ENCODE measurements at places on chromosomes 11 and 22.

GRCh38 chr22:36425977-36426523, 38.3 kb upstream of the MYH9 start:
- DNase-seq = peak; percentile 60

- peak; percentile 3 for DNase-seq
These were observed 18.4 kb upstream of the PITPNB start for GRCh38 chr22:27937453-27937852.

GRCh38 chr11:97143463-97143862, 753.6 kb downstream of the JRKL start:
- no peak for DNase-seq

- peak; percentile 41 for DNase-seq
These were observed 1298.7 kb upstream of the CNTN5 start for GRCh38 chr11:97722065-97722464.

- no peak for DNase-seq
These were observed 39.1 kb downstream of the SLC35F2 start for GRCh38 chr11:107819361-107820014.

- no peak for DNase-seq
These were observed 781 bp upstream of the TEF start for GRCh38 chr22:41380993-41381328.

GRCh38 chr11:12273618-12273995, 103.8 kb upstream of the PARVA start:
- no peak for DNase-seq

DNA sequence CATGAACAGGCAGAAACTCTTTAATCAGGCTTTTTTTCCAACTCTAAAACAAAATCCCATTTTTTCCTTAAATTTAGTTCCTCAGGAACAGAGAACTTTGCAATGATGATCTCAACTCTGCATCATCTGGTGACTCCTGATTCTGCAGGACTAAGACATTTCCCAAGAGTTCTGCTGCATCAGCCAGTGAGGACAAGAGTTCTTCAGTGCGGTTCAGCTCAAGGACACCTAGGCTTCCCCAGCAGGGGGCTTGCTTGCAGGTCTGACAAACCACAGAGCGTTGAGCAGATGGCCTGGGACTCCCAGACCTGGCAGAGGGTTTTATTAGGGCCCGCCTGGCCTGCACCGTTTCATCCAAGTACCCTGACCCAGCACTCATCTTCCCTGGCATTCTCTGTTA, 6.4 kb downstream of the CDCA5 start:
- no peak for DNase-seq

DNA sequence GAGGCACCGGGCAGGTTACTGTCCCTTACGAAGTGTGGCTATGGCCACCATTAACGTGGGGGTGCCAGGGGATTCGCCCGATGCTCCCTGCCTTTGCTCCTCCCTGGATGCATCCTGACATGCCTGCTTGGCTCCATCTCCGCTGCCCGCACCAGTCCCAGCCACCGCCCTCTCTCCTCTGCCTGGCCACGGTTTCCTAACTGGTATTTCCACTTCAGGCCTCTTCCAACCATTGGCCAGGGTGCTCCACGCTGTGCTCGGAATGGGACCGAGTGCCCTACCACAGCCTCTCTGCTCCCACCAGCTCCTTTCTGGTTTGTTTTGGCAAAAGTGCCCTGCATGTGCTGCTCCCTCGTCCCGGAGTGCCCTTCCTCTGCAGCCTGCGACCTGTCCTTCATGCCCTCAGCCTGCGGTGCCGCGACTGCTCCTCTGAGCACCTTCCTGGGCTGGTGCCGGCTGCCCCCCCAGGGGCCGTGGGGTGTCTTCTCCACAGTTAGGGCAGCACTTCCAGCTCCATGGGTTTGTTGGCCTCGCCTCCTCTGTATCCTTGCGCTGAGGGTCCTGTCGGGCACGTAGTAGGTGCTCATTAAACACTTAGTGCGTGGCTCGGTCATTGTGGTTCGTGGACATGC, 12.6 kb upstream of the GRAMD4 start:
- no peak for DNase-seq

GRCh38 chr22:50641696-50642607, 14.0 kb upstream of the ARSA start:
- DNase-seq = no peak

GRCh38 chr11:86182976-86183584, 61.5 kb upstream of the EED start:
- DNase-seq = peak; percentile 18

- DNase-seq = no peak
These were observed at the start of gene OR5L1 for GRCh38 chr11:55811067-55811466. TSS of gene OR5L1 (plus strand) at chr11:55811367. CDS start at chr11:55811467, 100 bp downstream.

GRCh38 chr22:46736705-46737104, 1.3 kb downstream of the CERK start:
- no peak for DNase-seq

DNA sequence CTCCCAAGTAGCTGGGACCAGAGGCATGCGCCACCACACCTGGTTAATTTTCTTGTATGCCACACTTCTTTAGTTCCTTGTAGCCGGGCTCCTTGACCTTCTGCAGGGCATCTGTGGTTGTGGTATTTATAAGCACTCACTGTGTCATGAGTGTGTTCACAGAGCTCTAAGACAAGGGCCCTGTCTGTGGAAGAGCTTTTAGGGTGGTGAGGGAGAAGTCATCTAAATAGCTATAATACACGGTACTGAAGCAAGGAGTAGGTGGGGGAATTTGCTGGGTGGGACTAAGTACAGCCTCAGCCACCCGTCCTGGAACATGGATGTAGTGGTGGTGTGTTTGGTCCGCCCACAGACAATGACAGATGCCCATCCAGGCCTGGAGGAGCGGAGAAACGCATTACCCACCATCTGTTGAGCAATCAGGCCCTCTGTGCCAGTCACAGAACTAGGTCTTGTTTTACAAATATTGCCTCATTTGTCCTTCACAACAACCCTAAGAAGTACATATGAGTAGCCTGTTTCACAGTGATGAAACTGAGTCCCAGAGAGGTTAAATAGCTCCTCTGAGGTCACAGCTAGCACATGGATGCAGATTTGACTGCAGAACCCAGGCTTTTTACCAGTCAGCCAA, 10.1 kb downstream of the ACO2 start:
- no peak for DNase-seq

- no peak for DNase-seq
These were observed 22.2 kb downstream of the LIF start for GRCh38 chr22:30224161-30224857.

DNA sequence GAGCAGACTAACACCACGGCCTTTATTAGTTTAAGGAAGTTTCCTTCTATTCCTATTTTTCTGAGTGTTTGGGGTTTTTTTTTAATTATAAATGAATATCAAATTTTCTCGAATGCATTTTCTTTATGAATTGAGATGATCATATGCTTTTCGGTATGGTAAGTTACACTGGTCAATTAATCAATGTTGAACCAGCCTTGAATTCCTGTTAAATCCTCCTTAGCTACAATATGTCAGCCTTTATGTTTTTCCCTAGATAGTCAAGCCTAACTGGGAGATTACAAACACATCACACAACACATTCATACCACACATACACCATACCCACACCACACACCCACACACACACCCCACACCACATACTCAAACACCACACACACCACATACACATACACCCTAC, 247.6 kb downstream of the BRD1 start:
- DNase-seq = no peak

- no peak for DNase-seq
These were observed 27.5 kb upstream of the MTNR1B start for GRCh38 chr11:92941676-92942571.

- peak; percentile 83 for DNase-seq
These were observed 124.7 kb upstream of the C11orf58 start for GRCh38 chr11:16613512-16614381.

GRCh38 chr22:20117633-20118299, 740 bp upstream of the TRMT2A start:
- peak; percentile 8 for DNase-seq

DNA sequence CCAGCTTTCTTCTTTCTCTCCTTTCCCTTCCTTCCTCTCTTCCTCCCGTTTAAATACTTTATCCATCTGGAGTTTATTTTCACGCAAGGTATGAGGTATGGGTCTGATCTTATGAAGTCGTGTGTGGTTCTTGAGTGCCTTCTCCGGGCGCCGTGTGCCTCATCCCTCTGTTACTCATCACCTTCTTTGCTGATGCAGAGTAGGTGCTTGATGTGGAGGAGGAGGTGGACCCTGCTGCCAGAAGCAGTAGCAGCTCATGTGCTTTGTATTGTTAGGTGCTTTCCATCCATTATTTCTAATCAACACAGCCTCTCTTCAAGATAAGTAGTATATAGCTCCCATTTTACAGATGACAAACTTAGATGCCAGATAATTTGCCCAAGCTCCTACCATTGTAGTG, 47.0 kb downstream of the TNRC6B start:
- DNase-seq = no peak

- no peak for DNase-seq
These were observed 4.4 kb downstream of the CTSD start for GRCh38 chr11:1759151-1759850.
